ENCODE measurements at places on chromosomes 2 and 18. TPM values are rescaled to one million over a fixed set of nuclear protein-coding genes. Genes with fewer than 3 reads are reported as not detected.

Gene HOXD9
- total RNA-seq, result 16.8 TPM

GRCh38 chr2:144237830-144238627, 281.9 kb downstream of the ZEB2 start:
- DNase-seq, result no peak

DNA sequence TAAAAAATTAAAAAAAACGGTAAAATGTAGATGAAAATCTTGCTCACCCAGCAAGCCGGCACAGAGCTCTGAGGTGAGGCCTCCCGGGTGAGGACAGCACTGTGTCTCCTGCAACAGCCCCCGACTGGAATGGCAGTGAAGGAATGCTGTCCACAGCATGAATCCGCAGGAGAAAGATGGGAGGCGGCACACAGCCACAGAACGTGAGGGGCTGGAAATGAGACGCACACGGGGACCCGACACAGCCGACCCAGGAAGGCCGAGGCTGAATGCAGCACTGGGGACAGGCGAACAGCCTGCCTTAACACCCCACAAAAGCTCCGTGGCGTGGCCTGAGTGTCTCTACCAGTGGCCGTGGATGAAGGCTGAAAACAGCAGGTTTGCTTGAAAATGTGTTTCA, 34.7 kb downstream of the BOK start:
- no peak for DNase-seq

- no peak for DNase-seq
Observed at GRCh38 chr2:221312634-221313033, 259.5 kb downstream of the EPHA4 start.

DNA sequence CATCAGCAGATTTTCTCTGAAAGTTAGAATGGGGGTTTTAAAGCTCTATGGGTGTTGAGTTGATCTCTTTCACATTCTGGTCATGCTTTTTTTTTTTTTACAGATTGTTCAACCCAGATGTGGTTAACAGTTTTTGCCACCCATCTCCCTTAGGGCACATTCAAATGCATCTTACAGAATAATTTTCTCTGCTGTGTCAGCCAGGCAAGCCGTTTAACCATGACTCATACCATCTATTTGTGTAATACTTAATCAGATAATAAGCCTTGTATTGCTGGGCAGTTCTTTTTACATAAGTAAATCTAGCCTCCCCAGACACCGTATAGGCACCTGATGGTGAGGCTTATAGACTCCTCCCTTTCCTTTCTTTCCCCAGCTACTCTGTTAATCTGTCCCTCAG, 62.0 kb downstream of the TGIF1 start:
- no peak for DNase-seq

DNA sequence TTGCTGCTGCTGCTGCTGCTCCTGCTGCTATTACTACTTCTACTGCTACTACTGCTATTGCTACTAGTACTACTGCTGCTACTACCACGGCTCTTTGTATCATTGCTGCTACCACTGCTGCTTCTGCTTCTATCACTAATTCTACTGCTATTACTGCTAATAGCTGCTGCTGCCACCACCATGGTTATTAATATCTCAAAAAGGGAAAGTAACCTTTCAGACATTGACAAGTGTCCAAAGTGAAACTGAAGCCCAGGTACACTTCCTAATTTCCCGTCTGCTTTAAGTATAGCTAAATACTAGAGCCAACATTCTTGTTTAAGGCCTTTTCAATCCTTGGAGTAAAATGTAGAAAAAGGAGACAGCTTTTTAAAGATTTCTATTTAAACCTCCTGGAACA, 45.4 kb upstream of the EHBP1 start:
- DNase-seq, result no peak

Gene DCDC2C
- total RNA-seq, result 0.13 TPM

DNA sequence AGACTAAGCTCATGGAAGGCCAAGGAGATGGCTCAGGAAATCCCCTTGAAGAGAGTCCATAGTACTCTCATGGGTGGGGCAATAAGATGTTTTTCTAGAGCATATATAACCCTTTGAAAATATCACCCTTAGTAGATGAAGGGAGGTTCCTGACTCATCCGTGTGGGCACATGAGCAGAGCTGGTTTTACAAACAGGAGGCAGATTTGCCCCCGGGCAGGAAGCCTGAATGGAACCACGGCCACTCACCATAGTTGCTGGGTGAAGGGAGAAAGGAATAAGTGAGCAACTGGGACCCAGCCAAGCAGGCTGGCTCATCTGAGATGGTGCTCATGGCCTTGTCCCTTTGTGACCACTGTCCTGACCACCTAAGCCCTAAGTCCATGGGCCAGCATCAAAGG, 29.0 kb upstream of the MAPRE3 start:
- no peak for DNase-seq

Gene DNAJC5G
- total RNA-seq, result 1.0 TPM

DNA sequence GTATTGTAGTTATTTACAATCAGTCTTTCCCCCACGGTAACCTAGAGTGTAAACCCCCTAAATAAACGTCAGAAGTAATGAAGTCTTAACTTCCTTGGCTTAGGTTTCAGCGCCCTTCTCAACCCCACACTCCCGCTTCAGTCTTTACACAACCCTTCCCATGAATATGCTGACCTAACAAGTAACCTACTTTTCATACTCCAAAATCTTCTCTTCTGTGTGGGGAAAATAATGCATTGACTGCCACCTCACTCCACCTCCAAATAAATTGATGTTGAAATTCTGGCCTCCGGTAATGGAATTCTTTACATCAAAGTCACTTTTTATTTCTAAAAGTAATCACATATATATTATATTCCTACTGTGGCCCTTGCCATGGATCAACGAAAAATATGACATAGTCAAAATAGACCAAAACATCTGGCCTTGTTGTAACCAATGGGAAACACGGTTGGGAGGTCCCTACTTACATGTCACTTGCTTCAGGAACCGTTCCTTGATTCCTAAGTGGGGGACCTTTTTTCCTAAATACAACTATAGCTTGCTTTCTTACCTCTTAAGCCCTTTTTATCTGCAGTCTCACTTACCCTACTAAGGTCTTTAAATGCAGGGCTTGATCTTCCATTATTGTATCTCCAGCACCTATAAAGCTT, 961 bp downstream of the GEN1 start:
- no peak for DNase-seq

DNA sequence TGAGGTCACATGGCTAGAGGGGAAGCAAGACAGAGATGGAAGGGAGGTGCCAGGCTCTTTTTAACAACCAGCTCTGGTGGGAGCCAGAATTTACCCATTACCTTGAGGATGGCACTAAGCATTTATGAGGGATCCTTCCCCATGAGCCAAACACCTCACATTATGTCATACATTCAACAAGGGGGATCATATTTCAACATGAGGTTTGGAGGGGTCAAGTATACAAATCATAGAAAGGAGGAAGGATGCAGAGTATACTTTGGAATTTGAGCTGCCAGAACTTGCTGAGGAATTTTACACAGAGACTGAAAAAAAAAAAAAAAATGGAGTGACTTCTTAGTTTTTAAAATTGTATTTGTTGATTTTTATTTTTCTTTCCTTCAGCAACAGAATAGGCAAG, 891.4 kb downstream of the CCDC85A start:
- DNase-seq, result no peak

Gene CABLES1
- 30.3 TPM for total RNA-seq

DNA sequence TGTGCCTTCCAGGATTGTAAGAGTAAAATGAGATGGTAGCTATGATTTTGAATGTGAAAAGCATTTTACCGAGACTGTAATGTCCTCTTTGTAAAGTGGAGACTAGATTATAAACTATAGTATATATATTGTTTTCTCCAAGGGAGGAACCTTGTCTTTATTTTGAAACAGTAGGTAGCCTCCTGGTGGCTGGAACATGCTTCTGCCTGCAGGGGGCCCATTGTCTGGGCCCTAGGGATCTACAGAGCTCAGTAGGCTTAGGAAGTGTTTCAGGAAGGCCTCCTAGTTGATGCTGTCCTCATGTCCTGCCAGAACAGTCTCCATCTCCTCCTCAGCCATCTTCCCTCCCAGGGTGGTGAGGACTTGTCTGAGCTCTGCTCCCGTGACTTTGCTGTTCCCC, 3.0 kb downstream of the PIKFYVE start:
- DNase-seq, result no peak

Gene IL18R1
- 0.25 TPM for total RNA-seq

DNA sequence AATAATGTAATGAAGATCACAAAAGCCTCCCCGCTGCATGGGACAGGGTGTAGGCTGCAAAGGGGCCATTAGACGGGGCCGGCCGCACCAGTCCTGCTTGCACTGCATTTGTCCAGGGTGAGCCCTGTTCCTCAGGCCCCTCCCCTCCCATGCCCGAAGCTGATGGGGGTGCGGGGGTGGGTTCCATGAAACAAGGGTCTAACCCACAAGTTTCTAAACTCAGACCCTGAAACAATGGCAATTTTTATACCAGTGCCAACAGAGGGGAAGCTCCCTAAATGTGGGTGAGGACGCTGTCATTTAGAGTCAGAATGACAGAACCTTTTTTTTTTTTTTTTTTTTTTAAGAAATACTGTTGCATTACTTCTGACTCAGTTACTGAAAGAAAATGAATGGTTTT, 39.7 kb downstream of the HS6ST1 start:
- DNase-seq, result no peak

DNA sequence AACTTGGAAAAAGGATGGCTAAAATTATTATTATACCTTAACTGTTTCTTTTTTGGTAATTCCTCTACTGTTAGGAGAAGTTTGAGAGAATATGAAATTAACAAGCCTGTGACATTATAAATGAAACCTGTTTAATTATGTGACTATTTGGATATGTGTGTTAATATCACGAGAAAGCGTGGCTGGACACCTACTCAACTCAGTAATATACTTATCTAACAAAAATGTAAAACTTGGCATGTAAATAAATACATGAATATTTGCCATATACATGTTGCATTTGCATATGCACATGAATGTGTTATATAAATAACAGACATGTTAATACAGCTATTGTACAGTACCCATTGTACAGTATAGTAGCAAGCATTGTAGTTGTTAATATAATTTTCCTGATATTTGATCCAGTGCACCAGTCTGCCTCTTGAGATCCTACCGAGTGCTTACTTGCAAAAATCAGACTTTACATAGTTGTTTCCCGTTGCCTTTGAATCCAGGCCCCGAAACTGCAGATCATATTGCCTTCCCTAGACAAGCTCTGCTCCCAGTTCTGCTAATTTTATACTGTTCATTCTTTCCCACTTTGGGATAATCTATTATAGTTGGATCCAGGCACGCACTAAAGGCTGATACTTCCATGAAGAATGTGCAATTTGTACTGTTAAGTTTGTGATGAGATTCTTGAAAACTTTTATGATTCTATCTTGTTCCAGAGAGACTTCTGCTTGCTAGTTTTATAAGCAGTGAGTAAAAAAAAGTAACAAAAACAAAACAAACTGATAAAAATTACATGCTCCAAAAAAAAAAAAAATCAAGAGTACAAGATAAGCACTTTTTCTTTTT, 395.6 kb downstream of the ARHGAP15 start:
- no peak for DNase-seq

GRCh38 chr2:64538764-64539433, 14.8 kb downstream of the AFTPH start:
- no peak for DNase-seq

DNA sequence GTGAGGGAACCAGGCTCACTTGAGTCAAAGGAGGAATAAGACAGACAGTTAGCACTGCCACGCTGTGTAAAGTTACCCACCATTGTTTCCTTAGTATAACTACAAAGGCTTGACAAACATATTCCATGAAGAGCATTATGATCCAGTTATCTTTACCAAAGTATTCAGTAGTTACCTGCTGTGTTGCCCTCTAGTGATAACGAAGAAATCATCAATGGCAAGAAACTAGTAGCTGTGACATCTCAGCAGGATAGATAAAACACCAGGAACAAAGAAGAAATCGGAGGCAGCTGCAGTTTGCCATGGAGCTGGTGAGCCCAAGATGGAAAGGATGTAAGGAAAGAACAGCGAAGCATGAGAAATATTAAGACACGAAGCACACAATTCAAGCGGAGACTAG, 215.3 kb upstream of the FSHR start:
- DNase-seq, result no peak

GRCh38 chr2:227125506-227125905, 38.5 kb downstream of the COL4A4 start:
- no peak for DNase-seq

- DNase-seq, result no peak
Observed at GRCh38 chr18:77321823-77322805, 72.5 kb downstream of the GALR1 start.

Measured in dermis microvascular lymphatic vessel endothelial cell (primary cell).